ENCODE measurements at places on chromosomes 4 and X.
A peak's percentile ranks its signal among the peaks of the same experiment; 100 is the strongest.

- no peak for DNase-seq
Measured at GRCh38 chrX:110286106-110286505, 31.8 kb downstream of the AMMECR1 start.

- DNase-seq = no peak
Measured at GRCh38 chrX:7420717-7421116, 272.8 kb upstream of the PUDP start.

DNA sequence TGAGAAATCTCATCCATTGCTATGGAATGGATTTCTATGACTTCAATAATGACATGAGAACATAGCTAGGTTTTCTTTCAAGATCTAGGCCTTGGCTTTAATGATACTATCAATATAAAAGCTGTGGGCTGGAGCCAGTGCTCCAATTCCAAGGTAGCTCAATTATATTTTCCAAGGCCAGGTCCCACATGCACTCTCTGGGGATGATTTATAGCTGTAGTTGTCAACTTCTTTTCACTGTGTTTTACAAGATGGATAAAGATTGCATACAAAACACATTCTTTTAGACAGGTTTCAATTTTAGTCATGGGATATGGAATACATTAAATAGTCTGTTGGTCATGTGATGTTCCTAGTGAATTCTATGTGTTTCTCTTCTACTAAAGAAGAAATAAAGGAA is 156.7 kb downstream of the DCAF12L1 start:
- DNase-seq = no peak

DNA sequence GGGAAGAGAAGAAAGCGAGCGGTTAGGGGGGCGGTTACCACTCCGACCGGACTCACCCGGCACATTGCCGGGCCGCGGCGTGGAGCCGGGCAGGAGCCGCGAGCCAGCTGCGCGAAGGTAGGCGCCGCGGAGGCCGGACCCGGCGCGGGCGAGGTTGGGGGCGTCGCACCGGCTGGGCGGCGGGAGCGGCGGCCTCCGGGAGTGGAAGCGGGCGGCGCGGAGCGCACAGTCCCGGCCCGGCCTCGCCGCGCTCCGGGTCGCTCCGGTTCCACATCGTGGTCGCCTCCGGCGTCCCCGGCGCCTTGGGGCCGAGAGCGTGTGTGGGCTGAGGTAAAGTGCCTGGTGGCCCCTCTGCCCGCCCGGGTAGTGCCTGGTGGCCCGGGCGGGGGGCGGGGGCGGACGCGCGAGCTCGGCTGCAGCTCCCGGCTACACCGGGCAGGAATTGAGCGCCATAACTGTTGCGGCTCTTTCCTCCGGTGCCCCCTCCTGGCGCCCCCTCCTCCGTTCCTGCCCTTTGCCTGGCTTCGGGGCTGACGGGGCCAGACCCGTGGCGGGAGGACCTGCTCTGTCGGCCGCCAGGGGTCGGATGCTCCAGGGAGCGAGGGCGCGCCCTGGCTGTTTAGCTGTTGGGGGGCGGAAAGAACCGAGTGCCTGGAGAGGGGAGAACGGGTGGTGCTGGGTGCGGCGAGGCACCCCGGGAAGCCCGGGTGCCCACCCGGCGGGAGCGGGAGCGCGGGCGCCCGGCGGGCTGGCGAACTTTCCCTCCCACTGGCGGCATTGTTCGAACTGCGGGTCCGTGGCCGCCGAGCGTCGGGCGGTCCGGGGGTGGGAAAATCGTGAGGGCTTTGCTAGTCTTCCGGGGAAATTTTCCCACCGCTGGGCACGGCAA is 626 bp downstream of the JADE3 start:
- peak; percentile 16 for DNase-seq

GRCh38 chr4:170589597-170590191 is 499.9 kb upstream of the AADAT start:
- DNase-seq = no peak

GRCh38 chr4:37904824-37905223 is 13.9 kb downstream of the TBC1D1 start:
- DNase-seq = no peak

- no peak for DNase-seq
Measured at GRCh38 chrX:55484948-55485347, 4.7 kb downstream of the USP51 start.

DNA sequence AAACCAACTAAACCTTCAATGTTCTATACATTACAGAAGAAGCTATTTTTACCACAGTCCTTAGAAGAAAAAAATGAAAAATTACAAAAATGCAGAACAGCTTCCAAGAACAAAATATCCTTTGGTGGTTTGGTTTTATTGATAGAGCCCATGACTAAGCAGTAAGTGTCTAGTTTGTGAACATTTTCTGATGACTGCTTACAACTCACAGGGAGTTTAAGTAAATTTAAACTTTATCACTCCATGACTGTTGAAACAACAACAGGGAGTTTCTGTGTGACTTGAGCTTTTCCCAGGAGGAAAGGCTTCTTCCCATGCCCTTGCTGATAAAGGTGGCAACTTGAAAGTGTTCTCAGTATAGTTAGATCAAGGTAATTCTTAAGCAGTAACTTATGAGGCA is 2.9 kb downstream of the PF4 start:
- no peak for DNase-seq
